ENCODE measurements at places on chromosomes 1 and 21.

DNA sequence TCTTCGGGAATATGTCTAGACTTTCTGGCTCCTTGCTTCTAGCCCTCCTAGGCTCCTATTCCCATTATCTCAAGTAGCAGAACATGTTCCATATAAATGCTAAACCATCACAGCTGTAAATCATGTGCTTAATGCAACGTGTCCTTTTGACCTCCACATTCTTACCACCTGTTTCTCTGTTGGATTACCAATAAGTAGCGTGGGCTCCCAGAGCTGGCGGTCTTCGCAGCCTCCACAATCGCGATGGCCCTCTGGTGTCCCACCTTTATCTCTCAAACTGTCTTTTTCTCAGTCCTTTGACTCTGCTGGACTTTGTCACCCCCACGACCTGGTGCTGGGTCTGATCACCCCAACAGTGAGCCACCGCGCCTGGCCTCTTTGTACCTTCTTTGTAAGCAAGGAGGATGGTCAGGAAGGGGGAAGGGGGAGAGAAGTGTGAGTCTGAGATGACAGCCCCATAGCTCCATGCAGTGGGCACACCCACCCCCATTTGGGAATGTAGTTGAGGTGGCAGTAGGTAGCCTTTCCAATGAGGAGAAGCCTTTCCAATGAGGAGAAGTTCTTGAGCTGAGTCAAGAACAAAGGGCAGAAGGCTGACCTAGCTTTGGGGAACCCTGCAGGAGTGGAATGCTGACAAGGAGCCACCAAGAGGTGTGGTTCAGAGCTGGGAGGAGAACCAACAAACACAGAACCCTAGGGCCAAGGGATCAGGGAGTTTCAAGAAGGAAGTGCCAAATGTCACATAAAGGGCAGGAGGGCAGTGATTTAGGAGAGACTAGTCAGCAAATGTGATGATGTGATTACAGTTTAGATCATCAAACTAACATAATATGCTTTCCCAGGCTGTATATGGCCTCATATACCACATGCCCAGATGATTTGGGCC is 14.2 kb downstream of the TRAF5 start:
- DNase-seq = no peak

- DNase-seq = no peak
Observed at GRCh38 chr1:227725046-227725445, 10.1 kb downstream of the JMJD4 start.

- no peak for DNase-seq
Observed at GRCh38 chr21:45834821-45835293, 146.7 kb upstream of the COL6A1 start.

DNA sequence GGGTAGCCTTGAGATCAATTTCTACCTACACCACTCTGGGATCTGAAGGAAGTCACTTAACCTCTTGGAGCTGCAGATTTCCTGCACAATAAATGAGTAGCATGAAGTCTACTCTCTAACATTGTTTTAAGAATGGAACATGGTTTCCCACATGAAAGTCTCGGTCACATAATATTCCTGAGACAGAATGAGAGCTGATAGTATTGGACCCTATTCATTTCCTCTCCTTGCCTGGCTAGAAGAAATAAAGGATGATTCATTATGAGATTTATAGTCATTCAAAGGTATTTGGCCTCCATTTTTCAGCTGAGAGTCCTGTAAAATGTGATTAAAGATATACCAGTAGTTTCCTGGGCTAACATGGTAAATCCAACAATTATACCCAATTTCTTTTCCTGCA is 56.7 kb downstream of the ARHGAP29 start:
- peak; percentile 16 for DNase-seq

DNA sequence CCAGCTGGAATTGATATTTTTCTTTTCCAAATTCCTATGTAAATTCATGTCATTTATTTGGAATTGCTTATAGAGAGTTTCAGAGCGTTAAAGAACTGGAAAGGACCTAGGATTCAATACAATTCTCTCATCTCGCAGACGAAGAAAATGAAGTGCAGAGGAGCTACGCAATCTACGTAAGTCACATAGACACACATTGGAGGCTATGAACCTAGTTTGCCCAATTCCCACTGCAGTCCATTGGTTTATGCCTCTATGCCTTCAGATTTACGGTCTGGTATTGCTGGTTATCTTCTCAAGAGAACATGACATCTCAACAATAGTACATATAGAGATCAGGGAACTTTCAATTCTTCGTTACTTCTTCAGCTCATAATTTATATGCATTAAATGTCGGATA is 971 bp upstream of the RNF2 start:
- DNase-seq = no peak

DNA sequence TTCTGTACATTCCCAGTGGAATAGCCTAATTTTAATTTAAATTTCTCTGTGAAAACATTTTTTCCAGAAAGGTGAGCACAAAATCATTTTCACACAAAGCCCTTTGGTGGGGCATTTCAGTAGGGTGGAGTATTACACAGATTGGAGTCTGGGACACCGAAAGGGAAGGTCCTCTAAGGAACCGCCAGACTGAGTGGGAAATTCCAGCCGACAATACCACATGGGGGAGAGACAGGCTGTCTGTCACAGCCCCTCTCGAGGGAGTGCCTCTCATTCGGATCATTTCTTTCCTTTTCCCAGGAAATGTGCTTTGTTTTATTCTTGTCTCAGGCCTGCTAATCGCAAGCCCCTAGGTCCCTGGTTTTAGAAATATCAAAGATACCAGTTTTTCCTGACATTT is 150.6 kb upstream of the HOOK1 start:
- no peak for DNase-seq

DNA sequence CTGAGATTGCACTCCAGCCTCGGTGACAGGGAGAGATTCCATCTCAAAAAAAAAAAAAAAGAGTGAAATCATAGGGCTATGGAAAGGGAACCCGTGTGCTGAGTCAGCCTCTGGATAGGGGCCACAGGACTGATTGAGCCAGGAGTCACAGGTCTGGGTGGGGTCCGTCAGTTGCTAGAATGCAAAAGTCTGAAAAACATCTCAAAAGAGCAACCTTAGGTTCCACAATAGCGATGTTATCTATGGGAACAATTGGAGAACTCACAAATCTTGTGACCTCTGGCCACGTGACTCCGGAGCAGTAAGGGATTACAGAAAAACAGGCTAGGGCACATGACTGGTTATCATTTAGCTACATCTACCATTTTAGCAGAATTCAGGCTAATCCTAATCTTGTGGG is 32.8 kb upstream of the GREM2 start:
- no peak for DNase-seq

DNA sequence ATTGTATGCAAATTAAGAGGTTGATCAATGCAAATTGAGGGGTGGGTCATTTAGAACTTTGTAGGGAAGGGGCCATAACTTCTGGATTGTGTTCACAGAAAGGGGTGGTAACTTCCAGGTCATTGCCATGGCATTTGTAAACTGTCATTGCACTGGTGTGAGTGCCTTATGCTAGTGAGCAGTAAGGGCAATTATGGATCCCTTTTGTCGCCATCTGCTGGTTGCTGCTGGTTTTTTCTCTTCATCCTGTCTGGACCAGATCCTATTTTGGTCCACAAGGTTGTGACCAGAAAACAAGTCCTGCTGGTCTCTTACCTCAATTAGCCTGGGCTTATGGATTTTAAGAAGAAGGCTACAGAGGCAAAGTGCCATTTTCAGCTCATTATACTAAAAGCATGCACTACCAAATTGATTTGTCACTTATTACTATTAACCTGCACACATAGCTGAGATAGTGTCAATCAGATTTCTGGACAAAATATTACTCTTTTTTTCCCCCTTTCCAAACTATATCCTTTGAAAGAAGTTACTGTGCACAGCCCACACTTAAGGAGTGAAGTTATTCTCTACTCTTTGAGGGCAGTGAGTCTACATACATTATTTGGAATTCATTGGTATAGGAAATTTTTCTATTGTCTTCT is 196.2 kb downstream of the ZC3H11B start:
- peak; percentile 50 for DNase-seq

DNA sequence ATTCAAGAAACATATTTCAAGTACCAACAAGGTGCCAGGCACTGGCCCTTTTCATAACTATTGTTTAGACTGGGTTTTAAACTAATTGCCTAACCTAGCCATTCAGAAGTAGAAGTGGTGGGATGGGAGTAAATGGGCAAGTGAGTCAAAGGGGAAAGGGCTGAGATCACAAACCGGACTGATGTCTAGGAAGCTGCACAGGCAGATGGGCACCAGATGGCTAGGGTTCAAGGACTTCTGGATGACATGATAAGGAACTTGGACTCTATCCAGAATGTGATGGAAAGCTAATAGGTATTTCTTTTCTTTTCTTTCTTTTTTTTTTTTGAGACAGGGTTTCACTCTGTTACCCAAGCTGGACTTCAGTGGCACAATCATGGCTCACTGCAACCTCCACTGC is 46.6 kb downstream of the LYST start:
- no peak for DNase-seq

- DNase-seq = no peak
Observed at GRCh38 chr1:233561708-233562426, 52.0 kb upstream of the KCNK1 start.

- DNase-seq = peak; percentile 31
Observed at GRCh38 chr1:112528076-112528475, 19.3 kb downstream of the WNT2B start.

DNA sequence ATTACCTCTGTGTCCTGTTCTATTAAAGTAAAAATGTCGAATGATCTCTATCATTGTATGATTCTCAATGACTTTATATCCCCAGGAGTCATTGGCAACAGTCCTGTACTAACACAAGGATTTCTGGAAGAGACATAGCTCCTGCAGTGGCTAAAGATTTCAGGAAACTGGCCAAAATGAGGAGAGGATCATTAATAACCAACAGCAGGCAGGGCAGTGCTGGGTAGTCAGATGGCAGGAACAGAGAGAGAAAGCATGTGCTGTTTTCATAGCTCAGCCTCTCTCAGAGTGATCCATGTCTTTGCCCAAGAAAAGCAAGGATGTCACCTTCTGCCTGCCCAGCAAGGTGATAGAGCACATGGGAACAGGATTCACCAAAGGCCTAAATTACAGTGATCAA is 604.7 kb upstream of the PLXNA2 start:
- DNase-seq = no peak

- DNase-seq = no peak
Observed at GRCh38 chr21:26471099-26471471, 102.0 kb downstream of the CYYR1 start.

DNA sequence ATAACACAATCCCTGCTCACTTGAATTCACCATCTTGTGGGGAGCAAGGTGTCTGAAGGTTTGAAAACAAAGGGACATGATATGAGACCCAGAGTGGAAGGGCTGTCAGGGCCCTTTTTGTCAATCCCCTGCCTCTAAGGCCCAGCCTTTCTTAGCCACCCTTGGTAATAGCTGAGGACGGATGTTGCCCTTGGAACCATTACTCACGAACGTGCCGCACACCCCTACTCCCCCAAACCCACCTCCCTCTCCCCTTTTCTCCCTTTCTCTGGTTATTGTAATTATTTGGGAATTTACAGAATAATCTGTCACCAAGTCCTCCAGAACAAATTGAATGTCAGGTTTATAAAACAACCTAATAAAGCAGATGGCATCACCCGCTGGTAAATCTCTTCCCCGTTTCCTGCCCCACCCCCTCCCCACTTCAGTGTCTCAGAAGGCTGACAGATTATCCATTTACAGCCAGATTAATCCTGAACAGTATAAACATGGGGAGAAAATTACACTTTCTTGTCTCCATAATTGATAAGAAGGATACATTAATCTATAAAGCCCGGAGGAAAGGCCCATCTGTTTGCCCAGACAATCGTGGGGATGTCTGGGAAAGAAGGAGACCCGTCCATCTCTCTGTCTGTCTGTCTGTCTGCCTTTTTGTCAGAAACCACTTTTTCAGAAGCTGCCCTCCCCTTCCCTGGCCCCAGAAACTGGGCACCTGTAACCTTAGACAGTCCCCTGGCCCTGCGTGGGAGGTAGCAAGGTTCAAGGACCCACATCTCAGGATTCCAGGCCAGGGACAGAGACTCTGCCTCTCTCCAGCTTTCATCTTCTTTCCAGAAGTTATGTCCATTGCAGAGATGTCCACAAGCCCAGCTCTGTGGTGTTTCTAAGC is 60.6 kb upstream of the CD34 start:
- DNase-seq = no peak

- no peak for DNase-seq
Observed at GRCh38 chr1:109641861-109642260, 14.0 kb upstream of the GSTM4 start.

DNA sequence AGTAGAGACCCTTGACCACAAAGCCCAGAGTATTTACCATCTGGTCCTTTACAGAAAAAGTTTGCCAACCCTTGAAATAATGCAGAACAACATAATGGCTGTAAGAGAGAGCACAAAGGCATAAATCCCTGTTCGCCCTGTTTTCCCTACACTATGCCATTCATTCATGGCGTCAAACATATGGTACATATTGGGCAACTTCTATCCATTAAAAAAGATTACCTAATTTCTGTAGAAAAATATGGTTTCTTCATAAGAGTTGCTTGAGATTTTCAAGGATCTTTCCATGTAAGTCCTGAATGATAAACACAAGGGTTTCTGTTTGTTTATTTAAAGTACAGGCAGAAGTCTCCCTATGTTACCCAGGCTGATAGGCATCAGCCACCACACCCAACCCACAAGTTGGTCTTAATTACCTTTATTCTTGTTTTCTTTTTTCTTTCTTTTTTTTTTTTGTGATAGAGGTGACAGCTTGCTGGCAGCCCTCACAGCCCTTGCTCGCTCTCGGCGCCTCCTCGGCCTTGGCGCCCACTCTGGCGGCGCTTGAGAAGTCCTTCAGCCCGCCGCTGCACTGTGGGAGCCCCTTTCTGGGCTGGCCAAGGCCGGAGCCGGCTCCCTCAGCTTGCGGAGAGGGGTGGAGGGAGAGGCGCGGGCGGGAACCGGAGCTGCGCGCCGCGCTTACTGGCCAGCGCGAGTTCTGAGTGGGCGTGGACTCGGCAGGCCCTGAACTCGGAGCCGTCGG is 68.3 kb upstream of the NR5A2 start:
- DNase-seq = no peak

GRCh38 chr21:22374218-22374969 is 1376.2 kb downstream of the NCAM2 start:
- DNase-seq = no peak

DNA sequence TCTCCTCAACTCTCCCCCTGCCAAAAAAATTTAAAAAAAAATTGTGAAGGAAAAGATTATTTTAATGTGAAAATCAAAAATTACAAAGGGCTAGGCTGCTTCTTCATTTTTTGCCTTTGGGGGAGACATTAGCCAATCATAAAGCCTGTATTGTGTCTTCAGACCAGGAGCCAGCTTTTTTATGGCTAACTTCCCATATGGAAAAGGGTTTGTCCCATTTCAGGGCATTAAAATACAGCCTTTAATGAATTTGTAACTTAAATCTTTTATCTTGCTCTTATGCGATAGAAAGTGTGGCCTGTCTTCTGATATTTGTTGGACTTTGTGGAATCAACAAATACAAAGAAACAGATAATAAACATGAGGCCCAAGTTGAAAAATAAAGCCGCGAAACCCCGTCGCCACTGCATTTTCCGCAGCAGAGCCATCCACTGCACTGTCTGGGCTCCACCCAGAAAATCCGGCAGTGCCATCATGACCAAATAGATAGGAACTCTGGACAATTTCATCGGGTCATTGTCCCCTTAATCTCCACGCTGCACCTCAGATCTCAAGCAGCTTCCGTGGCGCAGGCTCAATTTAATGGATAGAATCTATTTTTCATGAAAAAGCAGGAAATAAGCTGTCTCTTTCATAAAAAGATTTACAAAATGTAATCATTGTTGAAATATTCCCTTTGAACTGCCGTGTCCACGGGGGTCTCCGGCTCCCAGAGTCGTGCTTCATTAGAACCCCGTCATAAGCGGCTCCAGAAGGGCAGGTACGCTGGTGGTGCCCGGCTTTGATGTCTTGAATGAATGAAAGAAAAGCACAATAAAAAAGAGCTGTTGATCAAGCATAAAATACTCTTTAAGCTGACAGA is 277.6 kb downstream of the TM2D1 start:
- DNase-seq = no peak

- DNase-seq = no peak
Observed at GRCh38 chr1:195085196-195085595, 1523.0 kb downstream of the KCNT2 start.
